Cerebellar nuclear complex (tissue), 1 donor: ENCODE measurements at places on chromosomes 11 and 22.

DNA sequence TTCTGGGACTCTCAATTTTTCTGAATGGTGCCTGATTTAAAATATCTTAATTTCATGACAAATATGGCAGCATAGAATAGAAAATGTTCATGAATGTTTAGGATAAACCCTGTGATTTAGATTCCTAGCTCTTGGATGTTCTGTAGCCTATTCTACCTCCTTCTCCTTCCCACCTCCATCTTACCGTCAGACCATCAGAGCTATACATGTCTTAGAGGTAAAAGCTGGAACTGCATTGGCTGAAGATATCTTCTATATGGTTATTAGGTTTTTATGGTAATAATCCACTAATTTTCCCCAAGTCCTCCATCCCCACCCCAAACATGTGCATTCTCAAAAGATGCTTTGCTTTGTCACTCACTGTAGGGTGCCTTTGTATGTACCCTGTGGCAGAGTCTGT lies 46.9 kb upstream of the CSTF3 start:
- DNase-seq: no peak

- DNase-seq: no peak
Observed at GRCh38 chr11:101444164-101444563, 139.6 kb downstream of the TRPC6 start.

DNA sequence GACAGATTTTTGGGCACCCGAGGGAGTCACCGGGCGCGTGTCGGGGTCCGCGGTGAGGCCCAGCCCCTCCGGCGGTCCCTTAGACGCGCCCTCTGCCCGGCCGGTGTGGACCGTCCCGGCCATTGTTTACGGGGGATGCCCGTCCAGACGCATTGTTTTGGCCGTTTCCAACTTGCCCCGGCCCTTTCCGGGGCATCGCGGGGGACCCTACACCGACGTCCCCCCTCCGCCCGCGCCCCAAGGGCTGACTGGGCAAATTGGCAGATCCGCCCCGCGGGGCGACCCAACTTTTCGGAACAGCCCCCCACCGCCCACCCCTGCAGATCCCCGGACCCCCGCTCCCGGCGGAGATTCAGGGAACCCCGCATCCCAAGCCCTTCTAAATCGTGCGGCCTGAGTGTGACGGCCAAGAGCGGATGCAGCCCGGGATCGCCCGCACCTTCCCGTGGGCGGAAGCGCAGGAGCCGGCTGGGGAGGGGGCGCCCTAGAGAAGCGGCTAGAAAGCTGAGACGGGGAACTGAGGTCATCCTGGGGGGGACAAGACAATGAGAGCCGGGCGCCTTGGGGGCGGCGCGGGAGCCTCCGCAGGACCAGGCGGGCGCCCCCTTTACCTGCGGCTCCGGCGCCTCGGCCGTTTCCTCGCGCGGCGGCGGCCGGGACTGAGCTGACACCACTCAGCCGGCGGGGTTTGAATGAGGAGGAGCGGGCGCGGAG lies 17.1 kb upstream of the CCT8L2 start:
- no peak for DNase-seq

GRCh38 chr11:100061006-100061405 lies 626.1 kb upstream of the ARHGAP42 start:
- DNase-seq: no peak

- no peak for DNase-seq
Observed at GRCh38 chr11:122145715-122146274, 29.8 kb upstream of the BLID start.

DNA sequence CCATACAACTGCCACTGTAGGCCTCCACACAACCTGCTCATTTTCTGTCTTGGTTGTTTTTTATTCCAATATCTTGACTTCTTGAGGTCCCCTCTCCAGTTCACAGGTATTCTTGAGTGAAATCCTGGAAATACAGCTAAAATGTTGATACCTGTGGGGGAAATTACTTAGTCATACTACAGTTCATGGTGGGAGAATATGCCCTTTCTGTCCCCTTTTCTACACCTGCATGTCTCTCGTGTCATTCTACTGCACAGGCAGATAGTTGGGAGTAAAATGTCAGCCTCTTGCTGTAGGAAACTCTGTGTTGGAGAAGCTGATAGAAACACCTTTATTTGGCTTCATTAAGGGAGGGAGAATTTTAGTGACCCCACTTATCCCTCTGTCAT lies 4.6 kb downstream of the OOSP4A start:
- DNase-seq: no peak

- no peak for DNase-seq
Observed at GRCh38 chr11:27475622-27476021, 3.0 kb upstream of the LGR4 start.

GRCh38 chr11:413120-414081 lies 1.4 kb downstream of the SIGIRR start:
- no peak for DNase-seq

DNA sequence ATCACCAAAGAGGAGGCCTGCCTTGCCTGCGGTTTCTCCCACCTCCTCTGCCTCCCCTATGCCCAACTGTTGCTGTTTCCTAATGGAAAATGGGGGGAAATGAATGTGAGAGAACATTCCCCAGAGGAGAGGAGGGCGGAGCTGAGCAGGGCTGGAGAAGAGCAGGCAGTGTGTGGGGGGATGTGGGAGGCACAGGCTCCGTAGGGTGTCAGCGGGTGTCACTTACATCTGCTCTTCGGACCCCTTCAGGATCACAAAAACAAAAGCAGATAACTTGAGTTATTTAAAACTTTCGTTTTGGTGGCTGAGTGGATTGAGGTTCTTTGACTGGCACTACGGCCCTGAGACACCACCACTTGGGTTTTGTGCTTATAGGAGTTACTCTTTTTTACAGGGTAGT lies 93.8 kb downstream of the CEP164 start:
- DNase-seq: no peak

GRCh38 chr11:73189315-73189714 lies 28.8 kb upstream of the P2RY2 start:
- DNase-seq: no peak

DNA sequence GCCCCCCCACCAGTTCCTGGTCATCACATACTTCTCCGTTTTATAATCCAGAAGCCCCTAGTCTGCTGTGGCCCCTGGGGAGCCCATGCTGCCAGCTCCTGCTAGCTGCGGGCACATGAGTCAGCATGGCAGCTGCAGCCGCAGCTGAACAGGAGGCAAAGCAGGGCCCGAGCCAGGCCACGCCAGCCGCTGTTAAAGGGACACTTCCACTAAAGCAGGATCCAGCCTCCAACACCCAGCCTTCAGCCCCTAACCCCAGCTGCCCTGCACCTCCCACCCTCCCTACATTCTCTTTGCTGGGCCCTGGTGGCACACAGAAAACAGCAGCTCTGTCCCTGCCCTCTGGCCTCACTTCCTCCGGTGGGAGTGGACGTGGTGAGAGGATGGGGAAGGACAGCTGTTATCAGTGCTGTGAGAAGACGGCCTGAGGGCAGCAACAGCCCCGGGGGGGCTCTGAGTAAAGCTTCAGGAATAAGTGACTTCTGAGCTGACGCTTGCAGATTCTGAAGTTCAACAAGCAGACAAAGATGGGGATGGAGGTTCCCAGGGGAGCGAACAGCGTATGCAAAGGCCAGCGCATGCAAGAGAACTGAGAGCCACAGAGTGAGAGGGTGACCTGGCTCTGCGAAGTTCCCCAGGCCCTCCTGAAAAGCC lies 688 bp upstream of the LRRC74B start:
- no peak for DNase-seq

DNA sequence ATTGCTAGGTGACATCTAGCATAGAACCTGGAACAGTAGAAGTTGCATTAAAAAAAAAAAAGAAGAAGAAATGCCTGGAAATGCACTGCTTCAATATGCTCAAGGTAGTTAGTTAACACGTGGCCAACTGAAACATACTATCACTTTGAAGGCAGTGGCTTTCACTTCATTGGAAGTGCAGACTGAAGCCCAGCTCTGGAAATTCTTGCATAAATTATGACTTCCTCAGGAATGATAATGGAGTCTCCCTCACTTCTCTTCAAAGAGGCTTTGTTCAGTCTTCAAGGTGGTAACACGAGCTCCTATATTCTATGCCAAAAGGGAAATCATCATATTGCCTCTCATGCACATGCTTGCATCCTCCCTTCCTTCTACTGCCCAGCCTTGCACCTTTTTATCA lies 715.9 kb upstream of the API5 start:
- no peak for DNase-seq

DNA sequence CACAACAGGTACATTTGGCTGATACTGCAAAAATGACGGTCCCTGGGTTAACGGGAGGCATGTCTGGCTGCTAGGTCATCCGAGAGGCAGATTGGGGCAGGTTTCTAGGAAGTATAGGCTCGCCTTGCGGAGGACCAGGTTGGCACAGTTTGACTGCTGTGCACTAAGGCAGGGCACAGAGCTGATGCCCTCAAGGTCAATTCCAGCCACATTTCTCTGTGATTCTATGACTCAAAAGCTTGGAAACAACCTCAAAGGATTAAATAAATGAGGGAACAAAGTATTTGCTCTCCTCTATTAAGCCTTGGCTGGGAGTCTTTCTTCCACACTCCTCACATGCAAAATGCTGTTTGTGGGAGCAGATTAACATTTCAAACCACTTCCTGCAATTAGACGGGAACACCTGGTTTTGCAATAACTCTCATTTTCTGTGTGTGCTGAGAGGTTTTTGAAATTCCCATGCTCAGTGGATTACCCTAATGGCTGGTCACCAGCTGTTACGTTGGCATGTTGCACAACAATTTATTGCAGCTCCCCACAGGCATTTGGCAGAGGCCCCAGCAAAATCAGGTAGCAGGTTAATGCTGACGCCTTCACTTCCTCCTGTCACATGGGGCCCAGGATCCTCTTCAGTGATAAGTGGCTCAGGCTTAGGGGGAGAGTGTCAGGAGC lies 61.0 kb upstream of the PLET1 start:
- DNase-seq: peak; percentile 33

DNA sequence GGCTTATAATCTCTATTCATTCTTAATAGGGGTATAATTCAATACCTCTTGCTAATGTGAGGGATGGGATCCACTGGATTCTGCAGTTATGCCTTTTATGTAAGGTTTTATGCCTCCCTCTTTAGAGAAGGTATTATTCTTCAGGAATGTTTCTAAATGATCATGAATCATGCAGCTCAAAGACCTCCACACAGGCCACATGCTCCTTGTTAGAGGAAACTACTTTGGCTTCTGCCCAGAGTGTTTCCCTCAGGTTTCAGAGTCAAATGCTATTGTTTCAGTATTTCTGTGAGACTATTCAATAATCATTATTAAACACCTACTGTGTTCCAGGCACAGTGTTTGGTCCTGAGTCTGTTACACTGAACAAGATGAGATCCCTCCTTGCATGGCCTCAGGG lies 115.9 kb downstream of the RAB38 start:
- no peak for DNase-seq

- no peak for DNase-seq
Observed at GRCh38 chr11:121540627-121541026, 87.9 kb upstream of the SORL1-AS1 start.

- no peak for DNase-seq
Observed at GRCh38 chr11:62923601-62924411, 2.6 kb upstream of the CHRM1 start.

DNA sequence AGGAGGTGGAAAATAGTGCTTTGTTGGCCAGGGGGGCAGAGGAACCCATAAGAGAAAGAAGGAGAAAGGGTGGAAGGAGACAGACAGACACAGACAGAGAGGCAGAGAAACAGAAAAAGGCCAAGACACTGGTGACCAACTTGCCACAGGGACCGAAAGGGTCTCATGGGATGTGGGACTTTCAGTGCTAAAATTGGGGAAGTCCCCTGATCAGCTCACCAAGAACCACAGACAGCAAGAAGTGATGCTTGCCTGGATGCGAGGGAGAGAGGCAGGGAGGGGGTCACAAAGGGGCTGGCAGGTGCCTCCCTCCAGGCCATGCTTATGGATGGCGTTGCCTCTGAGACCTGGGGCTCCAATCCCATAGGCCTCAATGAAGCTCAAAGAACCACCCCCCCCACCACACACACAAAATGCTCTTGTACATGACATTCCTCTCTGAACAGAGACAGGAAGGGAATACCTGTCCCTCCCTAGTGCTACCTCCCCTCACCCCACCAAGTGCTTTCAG lies 413.4 kb downstream of the MN1 start:
- no peak for DNase-seq

DNA sequence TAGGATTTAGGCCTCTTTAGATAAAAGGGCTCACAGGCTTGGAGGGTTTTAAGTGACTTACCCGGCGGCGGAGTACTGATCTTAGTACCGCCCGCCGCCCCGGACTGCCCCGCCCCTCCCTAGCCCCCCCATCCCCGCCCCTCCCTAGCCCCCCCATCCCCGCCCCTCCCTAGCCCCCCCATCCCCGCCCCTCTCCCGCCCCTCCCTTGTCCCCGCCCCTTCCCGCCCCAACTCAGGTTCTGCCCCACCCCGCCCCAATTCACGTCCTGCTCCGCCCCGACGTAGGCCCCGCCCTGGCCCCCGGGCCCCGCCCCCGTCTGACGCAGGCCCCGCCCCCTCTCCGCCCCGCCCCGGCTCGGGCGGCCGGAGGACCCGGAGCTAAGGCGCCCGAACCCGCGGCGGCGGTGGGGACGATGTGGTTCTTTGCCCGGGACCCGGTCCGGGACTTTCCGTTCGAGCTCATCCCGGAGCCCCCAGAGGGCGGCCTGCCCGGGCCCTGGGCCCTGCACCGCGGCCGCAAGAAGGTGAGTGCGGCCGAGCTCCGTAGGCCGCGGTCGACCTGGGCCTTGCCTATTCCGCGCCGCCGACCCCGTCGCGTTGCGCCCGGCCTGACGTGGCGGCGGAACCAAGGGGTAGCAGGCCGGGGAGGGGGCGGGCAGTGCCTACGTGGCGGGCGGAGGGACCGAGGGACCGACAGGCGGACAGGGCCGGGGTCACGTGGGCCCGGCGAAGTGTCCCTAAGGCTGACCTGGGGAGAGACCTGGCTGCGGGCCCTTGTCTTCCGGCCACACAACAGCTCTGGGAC lies at the start of gene SCYL1:
Gene SCYL1 (plus strand): TSS at position 343 of the 805 bp plus-strand sequence. CDS start 71 bp downstream, at position 414.
- peak; percentile 25 for DNase-seq

DNA sequence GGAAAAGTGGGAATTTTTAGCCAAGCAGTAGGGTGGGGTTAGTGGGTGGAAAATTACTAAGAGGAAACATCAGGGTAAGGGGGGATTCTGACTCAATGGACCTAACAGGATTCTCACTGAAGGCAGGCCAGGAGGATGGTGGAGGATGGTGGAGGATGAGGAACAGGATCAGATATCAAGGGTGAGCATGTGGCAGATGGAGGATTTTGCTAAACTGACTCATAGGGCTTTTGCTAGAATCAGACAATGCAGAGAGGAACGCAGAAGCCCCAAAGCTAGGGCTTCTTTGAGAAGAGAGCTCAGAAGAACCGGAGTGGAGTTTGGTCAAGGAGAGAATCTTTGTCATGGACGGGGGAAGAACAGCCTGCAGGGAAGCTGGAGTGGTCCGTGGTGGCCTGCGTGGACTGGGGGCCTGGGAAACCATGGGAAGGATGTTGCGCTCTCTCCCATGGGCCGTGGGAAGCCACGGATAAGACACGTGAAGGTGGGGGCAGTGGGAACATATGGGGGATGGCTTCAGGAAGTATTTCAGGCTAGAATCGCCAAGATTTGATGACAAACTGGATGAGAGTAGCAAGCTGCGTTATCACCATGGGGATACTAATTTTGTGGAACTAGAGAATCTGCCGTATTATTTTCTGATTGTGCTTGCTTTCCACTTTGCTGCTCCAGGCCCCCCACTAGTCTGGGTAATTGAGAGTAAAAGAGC lies 165.2 kb downstream of the LDLRAD3 start:
- no peak for DNase-seq
